ENCODE measurements at places on chromosomes 7 and 10. TPM values are rescaled to one million over a fixed set of nuclear protein-coding genes. Genes with fewer than 3 reads are reported as not detected.

DNA sequence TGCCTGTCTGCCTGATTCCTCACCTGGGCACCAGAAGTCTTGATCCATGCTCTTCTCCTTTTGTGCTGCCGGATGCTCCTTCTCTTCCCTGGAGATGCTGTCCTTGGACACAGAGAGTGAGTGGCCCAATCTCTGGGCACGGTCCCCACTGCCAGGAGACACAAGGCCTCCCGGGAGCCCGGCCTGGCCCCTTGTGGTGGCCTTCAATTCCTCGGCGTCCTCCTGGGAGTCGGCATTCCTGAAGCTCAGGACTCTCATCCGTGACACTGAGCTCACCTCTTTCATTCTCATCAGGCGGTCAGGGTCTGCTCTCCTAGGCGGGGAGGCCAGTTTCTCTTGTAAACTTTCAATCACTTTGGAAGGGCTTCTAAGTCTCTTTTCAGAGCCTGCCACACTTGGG lies 33.3 kb downstream of the JCAD start:
- no peaks in the 10 kb centered on the region for H3K36me3 ChIP-seq
- no peaks in the 10 kb centered on the region for H3K27me3 ChIP-seq
- DNase-seq = no peak

GRCh38 chr10:79310200-79310865 lies 36.9 kb upstream of the PPIF start:
- peaks cover 49% of the 10 kb centered on the region for H3K36me3 ChIP-seq
- H3K4me3 ChIP-seq = no peak overlapping the region
- no peak for DNase-seq
- no peaks in the 10 kb centered on the region for H3K4me1 ChIP-seq
- no peak overlapping the region for H3K27ac ChIP-seq

DNA sequence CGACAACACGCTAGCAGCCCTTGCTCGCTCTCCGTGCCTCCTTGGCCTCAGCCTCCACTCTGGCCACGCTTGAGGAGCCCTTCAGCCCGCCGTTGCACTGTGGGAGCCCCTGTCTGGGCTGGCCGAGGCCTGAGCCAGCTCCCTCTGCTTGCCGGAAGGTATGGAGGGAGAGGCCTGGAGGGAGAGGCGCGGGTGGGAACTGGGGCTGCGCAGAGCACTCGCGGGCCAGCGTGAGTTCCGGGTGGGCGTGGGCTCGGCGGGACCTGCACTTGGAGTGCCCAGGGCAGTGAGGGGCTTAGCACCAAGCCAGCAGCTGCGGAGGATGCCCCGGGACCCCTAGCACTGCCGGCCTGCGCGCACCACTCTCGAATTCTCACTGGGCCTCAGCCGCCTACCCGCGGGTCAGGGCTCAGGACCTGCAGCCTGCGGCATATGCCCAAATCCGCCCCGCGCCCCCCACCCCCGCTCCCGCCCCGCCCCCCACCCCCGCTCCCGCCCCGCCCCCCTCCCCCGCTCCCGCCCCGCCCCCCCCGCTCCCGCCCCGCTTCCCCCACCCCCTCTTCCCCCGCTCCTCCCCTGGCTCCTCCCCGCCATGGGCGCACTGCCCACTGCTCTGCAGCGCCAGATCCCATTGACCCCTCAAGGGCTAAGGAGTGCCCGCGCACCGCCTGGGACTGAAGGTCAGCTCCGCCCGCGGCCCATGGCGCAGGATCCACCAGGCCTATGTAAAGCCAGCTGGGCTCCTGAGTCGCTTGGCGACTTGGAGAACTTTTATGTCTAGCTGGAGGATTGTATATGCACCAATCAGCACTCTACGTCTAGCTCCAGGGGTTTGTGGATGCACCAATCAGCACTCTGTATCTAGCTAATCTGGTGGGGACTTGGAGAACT lies 15.9 kb upstream of the ACBD5 start:
- DNase-seq = no peak
- no peaks in the 10 kb centered on the region for H3K36me3 ChIP-seq
- H3K27ac ChIP-seq = no peak overlapping the region

GRCh38 chr7:73572767-73573186 lies 5.6 kb downstream of the TBL2 start:
- peaks cover 5% of the 10 kb centered on the region for H3K4me1 ChIP-seq
- no peak overlapping the region for H3K4me3 ChIP-seq
- no peak overlapping the region for H3K27ac ChIP-seq
- no peaks in the 10 kb centered on the region for H3K27me3 ChIP-seq
- peaks cover 30% of the 10 kb centered on the region for H3K36me3 ChIP-seq
- DNase-seq = no peak

Gene CAMK1D
- total RNA-seq = 1.5 TPM

Gene CWF19L1
- 21.3 TPM for total RNA-seq
